ENCODE measurements at places on chromosomes 4 and X.

DNA sequence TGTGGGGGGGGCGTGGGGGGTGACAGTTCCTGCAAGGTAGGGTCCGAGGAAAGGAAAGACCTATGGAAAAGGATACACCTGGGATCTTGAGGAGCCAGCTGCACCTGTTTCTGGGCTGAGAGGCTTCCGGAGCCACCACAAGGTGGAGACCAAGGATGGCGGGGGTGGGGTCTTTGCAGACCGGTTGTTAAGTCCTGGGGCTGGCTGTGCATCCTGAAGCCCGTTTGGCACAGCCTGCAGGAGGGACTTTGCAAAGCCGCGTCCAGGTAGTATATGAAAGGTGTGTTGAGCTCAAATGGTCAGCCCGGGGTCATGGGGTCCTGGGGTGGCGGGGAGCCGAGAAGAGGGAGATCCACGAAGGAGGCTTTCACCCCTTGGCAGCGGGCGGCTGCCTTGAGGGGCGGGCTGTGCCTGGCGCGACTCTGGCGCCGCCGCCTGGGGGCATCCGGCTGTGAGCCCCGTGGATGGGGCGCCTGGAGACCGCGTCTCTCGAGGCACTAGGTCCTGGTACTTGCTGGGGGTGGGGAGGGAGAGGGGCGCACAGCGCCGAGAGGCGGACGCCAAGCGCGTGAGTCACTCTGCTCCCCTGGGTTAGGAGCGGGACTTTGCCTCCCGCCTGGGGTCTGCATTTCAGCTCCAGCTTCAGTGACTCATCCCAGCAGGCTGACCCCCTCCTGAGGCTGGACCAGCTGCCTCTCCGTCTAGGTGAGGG is 58.2 kb upstream of the DYNLT3 start:
- DNase-seq = peak; percentile 23

DNA sequence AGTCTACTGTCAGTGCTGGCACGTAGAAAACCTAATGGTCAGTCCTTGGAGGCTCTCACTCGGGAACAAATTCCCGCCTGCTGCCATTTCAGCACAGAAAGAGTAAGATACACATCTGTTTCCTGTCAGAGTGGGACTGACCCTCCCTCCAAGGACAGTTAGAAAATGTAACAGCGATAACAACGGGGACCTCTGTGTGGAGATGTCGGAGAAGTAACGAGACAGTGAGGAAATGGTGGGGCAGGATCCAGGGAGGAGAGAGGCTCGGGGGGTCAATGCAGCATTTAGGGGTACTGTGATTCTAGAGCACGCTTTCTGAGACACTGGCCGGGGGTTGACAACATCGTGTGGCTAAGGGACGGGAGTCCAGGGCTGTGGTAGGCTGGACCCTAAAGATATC is 36.0 kb upstream of the SORCS2 start:
- no peak for DNase-seq

GRCh38 chrX:56800307-56800706 is 71.3 kb downstream of the NBDY start:
- no peak for DNase-seq

DNA sequence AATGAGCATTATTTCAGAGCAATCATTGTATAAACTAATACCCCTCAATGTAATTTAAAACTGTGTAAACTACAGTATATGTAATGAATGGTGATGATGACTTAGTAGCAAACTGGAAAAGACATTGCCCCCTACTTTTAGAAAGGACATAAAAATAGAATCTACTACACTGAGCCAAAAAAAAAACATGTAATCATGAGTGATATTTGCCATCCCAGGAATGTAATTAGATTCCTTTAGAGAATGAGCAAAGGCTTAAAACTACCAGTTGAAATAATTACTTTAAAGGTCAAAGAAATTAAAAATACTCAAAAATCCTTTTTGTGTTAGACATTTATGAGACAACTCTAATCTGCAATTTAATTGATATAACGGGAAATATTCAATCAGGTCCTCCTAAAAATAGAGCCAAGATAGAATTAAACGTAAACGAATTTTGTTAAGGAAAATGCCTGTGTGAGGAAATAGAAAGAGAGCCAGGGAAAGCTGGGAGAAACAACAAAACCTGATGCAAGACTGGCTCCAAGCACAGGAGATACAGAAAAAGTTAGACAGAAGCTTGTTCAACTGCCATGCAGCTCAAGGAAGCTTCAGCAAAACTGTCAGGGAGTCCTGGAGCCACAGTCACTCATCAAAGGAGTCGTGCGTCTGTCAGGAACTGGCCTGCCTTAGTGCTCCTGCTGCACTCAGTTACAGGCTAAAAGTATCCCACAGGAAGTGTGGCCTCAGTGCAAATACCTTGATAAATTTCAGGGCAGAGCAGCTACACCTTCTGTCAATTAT is 655.7 kb upstream of the INTU start:
- peak; percentile 36 for DNase-seq

DNA sequence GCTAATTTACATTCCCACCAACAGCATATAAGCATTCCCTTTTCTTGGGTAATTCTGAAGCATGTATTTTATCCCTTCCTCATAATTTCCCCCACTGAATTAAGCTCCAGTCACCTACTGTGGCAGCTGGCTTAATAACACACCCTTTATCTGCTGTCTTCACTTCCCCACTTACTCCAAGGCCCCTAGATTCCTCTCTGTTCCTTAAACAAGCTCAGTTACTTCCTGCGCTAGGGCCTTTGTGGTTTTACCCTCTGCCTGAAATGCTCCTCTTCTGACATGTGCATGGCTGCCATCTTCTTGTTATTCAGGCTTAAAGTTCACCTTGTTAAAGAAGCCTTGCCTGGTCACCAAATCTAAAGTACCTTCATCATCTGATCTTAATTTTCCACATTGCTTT is 47.2 kb upstream of the RPS6KA3 start:
- DNase-seq = no peak
